ENCODE measurements at places on chromosomes 2 and 18. TPM values are rescaled to one million over a fixed set of nuclear protein-coding genes. Genes with fewer than 3 reads are reported as not detected.

GRCh38 chr2:150097901-150098531 is 389.5 kb downstream of the RND3 start:
- peaks cover 7% of the 10 kb centered on the region for H3K4me1 ChIP-seq
- H3K27ac ChIP-seq: no peak overlapping the region
- H3K27me3 ChIP-seq: no peaks in the 10 kb centered on the region
- DNase-seq: no peak
- no peak overlapping the region for H3K4me3 ChIP-seq
- no peaks in the 10 kb centered on the region for H3K36me3 ChIP-seq

- no peak for DNase-seq
- H3K27ac ChIP-seq: no peak overlapping the region
Observed at GRCh38 chr2:73933194-73933593, 6.5 kb downstream of the DGUOK start.

DNA sequence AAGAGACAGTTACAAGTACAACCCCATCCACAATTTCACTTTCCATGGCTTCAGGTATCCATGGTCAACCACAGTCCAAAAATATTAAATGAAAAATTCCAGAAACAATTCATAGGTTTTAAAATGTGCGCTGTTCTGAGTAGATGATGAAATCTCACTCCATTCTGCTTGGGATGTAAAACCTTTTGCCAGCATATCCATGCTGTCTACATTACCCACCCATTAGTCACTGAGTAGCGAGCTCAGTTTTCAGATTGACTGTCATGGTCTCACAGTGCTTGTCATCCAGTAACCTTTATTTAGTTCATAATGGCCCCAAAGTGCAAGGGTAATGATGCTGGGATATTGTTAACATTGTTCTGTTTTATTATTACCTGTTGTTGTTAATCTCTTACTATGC is 40.5 kb downstream of the SMAD4 start:
- no peak overlapping the region for H3K4me3 ChIP-seq
- H3K36me3 ChIP-seq: no peaks in the 10 kb centered on the region
- H3K27ac ChIP-seq: no peak overlapping the region
- no peak for DNase-seq
- no peaks in the 10 kb centered on the region for H3K27me3 ChIP-seq

DNA sequence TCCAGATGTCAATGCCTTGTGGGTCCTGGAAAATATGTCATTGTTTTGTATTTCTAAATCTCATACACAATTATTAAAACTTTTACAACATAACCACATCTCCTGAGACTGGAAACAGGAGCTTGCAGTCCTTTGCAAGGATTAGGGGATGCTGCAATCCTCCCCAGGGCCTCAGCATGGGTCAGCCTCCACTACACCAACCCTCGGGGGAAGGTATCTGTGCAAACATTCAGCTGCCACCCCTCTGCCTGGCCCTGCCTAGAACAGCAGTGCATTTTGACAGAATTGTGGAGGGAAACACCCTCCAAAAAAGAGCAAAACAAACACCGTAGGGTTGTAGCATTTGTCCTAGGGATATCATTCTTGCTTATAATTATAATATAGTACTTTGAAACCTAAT is 4.2 kb upstream of the UPP2 start:
- no peak overlapping the region for H3K27ac ChIP-seq
- H3K4me1 ChIP-seq: peaks cover 2% of the 10 kb centered on the region
- no peak overlapping the region for H3K4me3 ChIP-seq
- DNase-seq: no peak

Gene FTCDNL1
- total RNA-seq: 3.5 TPM
